ENCODE measurements at places on chromosomes 2 and 18.

DNA sequence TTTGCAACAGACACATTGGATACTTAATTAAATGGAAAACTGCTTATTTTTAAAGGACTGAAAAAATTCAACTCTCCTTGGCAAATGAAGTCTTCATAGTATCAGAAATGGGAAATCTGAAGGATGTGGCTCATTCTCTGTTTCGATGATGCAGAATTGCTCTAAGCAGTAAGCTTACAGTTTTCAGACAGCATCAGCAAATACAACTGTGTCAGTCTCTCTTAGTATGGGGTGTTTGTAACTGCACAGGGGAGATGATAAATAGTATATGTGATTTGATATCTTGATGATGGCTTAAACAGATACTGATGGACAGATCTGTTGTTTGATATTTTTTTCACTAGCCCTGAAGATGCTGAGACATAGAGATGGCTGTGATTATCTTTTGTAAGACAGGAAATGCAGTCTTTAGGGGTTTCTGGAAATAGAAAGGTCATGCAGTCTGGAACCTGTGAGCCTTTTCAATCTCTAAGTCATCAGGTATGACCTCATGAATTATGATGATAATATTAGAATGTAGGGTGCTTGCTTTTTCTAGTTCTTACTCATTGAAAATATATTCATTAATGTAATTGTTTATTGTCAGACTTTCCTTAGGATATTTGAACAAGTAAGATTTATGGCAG is 84.2 kb downstream of the SLC4A10 start:
- no peak for DNase-seq

GRCh38 chr2:53886406-53887280 is 26.9 kb upstream of the GPR75 start:
- DNase-seq: no peak

- DNase-seq: no peak
Measured at GRCh38 chr2:216348756-216349308, 23.5 kb downstream of the MARCHF4 start.

DNA sequence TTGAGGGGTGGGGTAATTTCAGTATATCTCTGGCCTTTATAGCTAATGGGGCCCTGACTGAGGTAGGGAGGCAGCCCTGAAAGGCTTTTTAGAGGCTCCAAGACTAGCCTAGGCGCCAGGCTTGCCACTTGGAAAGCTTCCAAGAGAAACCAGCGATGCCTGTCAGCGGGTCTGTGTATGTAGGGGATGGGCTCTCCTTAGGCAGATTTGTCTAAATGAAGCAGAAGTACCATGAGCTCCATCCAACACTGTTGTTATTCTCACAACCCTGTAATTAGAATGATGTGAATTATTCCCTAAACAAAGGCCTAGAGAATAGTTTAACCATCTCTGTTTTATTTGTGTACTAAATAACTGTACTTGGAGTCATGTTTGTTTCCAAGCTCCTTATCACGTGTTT is 138.1 kb downstream of the B3GNT2 start:
- DNase-seq: no peak

DNA sequence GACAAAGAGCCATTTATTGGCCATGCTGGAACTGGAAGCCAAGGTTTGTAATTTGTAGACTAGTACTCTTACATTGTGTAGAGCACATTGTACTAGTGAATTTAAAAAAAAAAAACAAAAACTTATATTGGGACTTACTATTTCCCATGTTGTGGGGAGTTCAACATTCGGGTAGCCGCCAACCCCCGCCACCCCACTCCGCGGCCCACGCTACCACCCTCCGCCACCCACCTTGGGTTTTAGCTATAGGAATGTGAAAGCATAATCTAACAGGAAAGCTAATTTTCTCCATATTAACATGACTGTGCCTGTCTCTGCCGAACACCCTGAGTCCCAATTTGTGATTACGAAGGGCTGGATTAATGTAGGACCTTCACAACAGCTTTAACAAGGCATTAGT is 275.8 kb downstream of the FIGN start:
- DNase-seq: no peak

GRCh38 chr2:99648178-99648844 is 158.5 kb upstream of the REV1 start:
- no peak for DNase-seq

DNA sequence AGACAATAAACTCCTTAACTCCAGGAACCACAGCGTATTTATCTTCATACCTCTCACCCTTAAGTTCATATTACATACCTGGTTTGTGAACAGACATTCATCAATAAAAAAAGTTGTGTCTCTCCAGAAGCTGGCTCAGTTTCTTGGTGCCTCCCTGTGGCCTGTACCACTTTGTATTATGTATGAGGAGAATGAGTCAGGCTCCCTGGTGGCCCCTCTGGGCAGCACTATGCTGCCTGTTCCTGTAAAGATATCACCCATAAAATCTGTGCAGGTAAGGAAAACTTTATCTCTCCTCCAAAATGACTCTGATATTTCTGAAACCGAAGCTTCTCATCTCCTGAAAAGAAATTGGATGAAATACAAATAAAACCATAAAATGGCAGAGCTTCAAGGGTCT is 198.4 kb upstream of the NT5C1B start:
- no peak for DNase-seq

DNA sequence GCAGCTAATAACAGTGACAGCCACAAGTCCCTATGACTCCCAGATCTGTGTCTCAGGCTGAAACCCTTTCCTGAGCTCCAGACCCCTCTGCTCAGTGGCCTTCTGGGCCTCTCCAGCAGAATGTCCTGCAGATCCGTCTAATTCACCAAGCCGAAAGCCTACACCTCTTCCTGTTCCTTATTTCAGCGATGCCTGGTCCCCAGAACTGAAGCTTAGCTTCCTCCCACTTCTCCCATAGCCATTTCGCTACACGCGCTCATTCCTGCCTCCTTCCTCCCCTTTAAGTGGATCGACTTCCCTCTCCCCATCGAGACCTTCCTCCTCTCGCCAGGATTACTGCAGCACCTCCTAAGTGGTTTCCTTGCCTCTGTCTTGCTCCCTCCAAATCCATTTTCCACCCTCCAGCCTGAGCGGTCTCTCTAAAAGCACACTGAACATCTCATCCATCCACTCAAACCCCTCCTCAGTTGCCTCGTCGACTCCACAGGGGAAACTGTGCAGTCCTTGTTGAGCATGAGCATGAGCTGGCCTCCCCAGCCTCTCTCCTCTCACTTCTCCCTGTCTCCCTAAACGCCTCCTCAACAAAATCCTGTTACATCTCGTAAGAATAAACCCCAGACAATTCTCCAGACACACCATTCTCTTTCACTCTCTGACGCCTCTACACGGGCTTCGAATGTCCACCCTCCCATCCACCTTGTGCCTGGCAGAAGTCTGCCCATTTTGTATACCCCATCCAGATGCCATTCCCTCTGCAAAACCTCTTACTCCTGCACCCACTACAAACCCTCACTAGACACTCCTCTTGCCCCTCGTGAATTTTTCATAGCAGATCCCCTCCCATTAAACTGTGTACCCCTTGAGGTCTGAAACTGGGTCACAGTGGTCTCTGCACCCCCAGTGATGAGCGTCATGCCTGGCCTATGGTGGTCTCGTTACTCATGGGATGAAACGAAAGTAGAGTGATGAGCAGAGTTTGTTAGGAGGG is 232.6 kb downstream of the ATAD2B start:
- DNase-seq: no peak

DNA sequence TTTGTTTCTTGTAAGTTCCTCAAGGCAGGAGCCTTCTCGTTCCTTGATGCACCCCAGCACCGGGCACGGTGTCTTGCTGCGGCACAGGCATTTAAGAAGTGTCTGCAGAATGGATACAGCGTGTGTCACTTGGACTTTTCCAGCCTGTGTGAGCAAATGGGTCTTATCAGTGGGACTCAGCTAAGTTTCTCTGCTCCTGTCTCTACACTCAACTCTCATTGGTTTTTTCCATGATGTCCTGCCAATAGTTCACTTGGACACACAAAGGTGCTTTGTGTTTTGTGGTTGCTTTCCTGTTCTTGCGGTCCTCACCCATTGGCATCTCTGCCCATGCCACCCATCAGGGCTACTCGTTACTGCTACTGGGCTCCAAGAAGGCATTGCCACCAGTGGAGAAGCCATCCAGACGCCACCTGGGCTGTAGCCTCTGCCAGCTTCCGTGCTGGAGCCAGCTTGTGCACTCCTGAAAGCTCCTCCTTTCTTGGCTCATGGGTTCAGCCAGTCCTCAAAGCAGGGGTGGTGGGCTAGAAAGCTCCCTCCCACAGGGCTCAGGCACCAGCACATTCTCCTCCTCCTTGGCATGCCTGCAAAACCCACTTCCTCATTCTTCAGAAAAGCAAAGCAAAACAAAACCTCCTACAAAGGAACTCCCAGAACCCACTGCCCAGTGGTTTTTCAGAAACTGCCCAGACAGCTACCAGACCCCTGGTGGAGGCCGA is 41.4 kb downstream of the IL1R2 start:
- no peak for DNase-seq

DNA sequence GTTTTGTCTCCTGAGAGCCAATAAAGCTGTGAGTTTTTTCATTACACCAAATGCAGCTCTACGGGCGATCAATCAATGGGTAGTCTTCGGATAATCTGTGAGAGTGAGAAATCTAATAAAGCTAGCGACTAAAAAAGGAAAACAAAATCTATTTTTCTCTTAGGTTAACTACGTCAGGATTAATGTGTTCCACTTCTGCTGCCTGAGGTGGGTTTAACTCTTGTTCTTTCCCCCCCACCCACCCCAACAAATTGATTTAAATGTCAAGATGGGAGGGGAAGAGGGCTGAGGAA is 63.0 kb upstream of the PSMD14 start:
- no peak for DNase-seq

GRCh38 chr2:670637-671036 is 6.6 kb downstream of the TMEM18 start:
- DNase-seq: no peak

- DNase-seq: no peak
Measured at GRCh38 chr2:168592181-168592831, 136.2 kb downstream of the CERS6 start.

GRCh38 chr18:58996131-58996641 is 131.5 kb downstream of the ZNF532 start:
- DNase-seq: peak; percentile 16

DNA sequence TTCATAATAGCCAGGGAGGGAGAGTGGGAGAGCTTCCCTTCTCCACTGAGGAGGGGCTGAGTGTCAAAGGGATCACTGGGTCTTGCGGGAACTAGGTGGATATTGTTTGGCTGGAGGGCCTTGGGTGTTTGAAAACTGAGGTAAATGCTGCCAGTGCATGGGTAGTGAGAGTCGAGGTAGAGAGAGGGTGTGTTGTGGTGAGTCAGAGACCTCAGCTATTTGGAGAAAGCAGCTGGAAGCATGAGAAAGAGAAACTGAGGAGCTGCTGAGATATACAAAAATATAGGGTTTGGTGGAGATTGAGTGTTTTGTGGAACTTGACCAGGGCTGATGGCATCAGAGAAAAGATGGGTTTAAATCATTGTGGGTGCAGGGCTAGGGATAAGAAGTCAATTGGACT is 127.0 kb upstream of the CCDC195 start:
- DNase-seq: no peak

DNA sequence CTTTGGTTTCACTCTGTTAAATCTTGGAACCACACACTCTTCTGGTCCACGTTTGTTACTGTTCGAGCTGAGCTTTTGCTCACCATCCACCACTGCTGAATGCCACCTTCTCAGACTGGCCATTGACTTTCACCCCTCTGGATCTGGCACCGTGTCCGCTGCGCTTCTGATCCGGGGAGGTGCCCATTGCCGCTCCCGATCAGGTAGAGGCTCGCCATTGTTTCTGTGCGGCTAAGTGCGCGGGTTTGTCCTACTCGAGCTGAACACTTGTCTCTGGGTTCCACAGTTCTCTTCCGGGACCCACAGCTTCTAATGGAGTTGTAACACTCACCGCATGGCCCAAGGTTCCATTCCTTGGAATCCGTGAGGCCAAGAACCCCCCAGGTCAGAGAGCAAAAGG is 72.8 kb downstream of the LCLAT1 start:
- DNase-seq: no peak

DNA sequence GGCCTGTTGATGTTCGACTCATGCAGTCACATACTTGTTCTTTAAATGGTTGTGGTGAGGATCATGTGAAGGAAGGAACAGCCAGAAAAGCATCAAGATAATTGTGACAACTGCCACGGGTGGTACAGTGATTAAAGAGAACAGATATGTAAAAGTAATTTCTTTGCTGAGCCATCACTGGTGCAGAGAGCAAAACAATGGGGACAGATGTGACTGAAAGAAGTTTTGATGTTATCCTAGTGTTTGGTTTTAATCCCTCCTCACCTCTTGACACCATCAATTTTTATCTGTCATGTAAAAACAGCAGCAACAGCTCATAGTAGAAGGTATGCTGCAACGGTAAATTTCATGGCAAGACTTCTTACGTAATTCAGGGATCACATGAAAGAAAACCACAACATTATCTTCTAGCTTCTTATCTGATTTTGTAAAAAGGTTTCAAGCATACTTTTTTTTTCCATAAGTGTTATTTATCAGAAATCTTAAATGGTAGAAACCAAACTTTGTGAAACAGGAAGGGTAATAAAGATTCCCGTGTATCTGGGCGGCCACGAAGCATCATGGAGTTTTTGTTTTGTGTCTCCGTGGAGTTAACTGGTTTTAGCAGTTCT is 65.2 kb downstream of the PLCL1 start:
- no peak for DNase-seq

DNA sequence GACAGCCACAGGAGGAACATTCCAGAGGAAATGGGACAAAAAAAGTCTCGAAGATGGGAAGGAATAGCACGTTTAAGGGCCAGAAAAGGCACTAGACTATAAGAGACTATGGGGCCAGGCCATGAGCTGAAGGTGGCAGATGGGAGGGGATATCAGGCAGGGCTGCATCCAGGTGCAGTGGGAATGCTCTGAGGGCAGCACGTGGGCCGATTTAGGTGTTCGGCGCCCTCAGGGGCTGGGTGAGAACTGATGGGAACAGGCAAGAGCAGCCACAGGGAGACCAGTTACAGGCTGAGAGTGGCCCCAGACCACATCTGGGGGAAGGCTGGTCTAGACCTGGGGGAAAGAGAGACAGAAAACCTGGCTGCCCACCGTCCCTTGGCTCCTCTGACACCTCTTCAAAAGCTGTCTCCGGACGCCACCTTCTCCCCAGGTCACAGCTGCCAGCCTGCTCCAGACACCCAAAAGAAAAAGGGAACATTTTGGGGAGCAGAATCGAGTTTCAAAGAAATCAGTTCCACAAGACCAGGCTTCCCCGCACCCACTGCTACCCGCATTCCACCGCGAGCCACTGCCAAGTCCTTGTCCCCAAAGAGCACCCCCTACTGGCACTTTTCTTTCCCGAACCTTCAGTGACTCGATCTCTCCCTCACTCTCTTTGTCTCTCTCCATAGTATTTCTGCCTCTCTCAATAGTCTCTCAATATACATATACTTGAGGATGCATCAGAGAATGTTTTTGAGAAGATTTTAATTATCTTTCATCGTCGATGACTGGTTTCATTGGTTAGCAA is 190.1 kb upstream of the AGAP1 start:
- no peak for DNase-seq

DNA sequence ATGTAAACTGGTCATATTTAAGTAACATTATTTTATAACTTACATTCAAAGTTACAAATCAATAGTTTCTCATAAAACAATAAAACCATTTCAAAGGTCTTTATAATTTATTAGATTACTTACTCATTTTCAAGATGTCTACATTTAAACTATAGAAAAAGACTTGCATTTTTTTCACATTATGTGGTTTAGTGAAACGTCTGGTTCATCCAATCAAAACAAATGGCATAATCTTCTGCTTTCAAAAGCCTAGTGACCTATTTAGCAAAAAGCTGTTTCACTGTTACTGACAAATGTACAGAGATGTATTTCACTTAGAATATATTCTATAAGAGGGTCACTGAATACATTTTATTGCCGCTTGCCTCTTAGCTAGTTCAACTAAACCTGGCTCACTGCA is 49.3 kb upstream of the MCM6 start:
- DNase-seq: no peak

GRCh38 chr2:2763351-2764000 is 432.4 kb upstream of the MYT1L start:
- no peak for DNase-seq

All from large intestine (tissue), 12 donors.